ENCODE measurements at places on chromosomes 7 and 10.
A peak's percentile ranks its signal among the peaks of the same experiment; 100 is the strongest.

- DNase-seq, result no peak
Observed at GRCh38 chr10:96995851-96996250, 163.8 kb downstream of the LCOR start.

- DNase-seq, result no peak
Observed at GRCh38 chr7:148570510-148570909, 20.1 kb upstream of the C7orf33 start.

GRCh38 chr7:2494191-2495130, 18.3 kb upstream of the GRIFIN start:
- no peak for DNase-seq

GRCh38 chr7:150435047-150435389, 15.4 kb upstream of the GIMAP8 start:
- no peak for DNase-seq

GRCh38 chr10:48645600-48645999, 39.1 kb upstream of the WDFY4 start:
- no peak for DNase-seq

GRCh38 chr7:69739190-69739589, 140.9 kb downstream of the AUTS2 start:
- no peak for DNase-seq

- DNase-seq, result no peak
Observed at GRCh38 chr10:31395695-31396094, 76.7 kb downstream of the ZEB1 start.

GRCh38 chr10:47240173-47240572, 59.8 kb upstream of the GDF10 start:
- no peak for DNase-seq

- DNase-seq, result no peak
Observed at GRCh38 chr7:80185571-80185970, 50.9 kb downstream of the GNAI1 start.

DNA sequence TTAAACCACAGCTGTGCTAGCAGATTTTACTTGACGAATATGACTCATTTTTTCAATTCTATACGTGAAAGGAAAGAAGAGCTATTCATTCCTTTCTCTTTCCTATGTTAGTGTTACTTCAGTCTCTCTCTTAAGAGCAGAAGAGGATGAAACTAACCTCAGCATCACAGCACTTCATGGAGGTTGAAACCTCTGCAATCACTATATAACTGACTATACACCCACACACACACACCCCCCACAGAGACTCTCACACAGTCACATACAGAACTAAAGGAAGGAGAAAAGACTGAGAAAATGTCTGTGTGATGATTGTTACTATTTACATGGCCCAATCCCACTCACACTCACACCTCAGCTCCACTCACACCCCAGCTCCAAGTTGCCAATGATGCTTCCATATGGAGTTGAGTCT, 104.2 kb downstream of the KIF20B start:
- DNase-seq, result no peak

GRCh38 chr10:80144696-80145131, 12.2 kb downstream of the PLAC9 start:
- DNase-seq, result no peak

DNA sequence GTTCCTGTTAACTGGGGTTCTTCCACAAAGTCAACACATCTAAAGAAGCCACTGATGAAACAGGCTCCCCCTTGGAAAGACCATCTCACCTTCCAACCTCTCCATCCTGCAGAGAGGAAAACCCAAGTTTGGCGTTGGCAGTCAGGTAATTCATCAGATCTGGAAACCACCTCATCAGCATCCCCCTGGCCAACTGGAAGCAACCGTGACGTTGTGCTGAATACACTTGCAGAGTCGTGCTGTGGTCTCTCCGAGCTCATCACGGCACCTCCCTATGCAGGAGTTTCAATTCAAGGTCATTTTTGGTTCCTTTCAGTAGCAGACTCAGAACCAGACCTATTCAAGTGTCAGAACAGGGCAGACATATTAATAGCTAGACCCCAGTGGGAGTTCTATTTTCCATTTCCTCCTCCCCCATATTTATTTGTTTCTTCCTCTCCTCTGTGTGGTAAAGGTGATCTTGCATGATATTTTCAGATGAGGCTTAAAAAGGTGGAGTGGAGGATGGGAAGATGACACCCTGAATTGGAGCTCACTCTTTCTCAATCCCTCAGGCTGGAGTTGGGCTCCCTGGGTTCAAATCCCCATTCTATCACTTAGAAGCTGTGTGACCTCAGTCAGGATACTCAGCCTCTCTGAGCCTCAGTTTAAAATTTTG, 149.1 kb upstream of the ADO start:
- no peak for DNase-seq

- peak; percentile 36 for DNase-seq
Observed at GRCh38 chr10:132229834-132230556, 43.2 kb downstream of the DPYSL4 start.

DNA sequence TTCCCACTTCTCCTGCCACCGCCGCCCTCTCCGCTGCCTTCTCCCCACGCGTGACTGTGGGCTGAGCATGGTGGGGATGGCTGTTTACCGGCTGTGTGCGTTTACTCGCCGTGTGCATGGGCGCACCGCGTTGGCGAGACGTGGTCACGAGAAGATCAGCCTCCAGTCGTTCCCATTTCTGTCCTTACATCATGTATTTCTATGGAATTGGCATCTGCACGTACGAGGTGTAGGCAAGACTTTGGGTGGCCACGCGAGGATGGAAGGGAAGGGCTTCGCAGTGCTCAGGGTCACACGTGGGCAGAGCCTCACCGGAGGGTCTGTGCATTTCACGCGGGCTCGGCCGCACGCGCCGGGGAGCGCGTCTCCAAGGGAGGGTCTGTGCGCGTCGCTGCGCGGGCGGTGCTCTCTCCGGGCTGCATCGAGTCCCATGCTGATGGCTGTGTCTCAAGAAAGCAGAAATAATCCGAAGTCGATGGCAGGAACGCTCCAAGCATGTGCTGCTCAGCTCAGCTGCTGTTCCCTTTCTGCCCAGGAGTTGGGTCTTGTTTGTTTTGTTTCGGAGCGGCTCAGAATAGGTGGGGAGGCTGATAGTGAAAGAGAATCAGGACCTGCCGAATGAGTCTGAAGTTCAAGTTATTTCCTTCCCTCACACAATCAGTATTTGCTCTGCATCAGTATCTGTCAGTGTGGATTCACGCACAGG, 973 bp downstream of the CAMK1D start:
- peak; percentile 69 for DNase-seq

DNA sequence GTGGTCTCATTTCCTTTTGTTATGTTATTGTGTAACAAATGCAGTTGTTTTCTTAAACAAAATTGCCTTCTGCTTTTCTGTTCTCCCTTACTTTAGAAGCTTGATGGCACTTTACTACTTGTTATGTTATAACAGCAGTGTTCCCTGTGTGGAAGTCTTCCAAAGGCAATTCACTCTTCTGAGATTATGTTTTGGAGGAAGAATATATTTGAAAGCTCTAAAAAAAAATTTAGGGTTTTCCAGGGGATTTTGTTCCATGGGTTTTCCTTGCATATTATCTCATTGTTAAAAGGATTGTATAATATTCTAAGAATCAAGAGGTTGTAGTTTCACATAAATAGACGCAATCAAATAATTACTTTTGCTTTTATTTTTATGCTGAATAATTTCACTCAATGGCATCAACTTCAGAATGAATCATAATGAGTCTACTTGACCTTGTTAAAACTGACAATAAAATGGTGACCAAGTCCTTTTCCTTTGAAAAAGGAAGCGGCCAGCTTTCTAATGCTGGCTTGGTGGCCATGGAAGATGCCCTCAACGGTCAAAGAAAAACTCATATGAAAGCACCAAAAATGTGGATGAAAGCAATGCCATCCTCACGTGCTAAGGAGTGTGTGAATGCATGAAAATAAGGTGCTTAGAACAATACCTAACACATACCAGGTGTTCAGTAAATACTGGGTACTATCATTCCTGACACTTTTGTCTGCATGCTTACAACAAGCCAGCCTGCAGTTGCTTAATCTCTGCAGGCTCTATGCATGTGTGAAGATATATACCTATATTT, 92.4 kb upstream of the KLF6 start:
- DNase-seq, result peak; percentile 33

- no peak for DNase-seq
Observed at GRCh38 chr7:112022128-112022527, 184.1 kb downstream of the DOCK4 start.

DNA sequence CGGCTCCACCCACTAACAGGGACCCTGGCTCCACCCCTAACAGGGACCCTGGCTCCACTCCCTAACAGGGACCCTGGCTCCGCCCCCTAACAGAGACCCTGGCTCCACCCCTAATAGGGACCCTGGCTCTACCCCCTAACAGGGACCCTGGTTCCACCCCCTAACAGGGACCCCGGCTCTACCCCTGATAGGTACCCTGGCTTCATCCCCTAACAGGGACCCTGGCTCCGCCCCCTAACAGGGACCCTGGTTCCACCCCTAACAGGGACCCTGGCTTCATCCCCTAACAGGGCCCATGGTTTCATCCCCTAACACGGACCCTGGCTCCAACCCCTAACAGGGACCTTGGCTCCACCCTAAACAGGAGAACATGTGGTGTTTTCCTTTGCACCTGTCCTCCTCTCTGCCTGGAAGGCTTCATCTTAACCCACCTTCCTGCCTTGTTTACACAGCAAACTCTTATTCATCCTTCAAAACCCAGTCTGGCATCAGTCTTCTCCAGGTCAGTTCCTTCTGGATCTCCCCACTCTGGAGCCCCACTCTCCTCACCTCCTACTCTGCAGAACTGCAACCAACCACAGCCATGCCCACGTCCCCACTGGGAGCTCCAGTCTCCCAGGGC, 58.0 kb downstream of the CHST15 start:
- no peak for DNase-seq

DNA sequence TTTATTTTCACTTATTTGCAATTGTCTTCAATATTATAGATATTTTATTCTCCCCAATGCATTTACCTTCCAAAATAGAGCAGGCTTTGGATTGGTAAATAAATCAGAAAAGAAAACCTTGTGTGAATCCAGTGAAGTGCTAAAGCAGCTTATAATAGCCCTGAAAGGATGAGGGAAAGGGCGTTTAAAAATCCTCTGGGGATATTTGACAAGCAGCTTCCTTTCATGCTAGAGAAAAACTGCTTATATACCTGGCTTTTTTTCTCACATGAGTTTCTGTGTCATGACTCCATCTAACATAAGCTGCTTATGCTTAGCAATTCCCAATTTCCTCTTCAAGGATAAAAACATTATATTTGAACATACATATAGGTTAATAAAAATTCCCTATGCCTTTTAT, 221.6 kb upstream of the SEMA3E start:
- DNase-seq, result no peak

DNA sequence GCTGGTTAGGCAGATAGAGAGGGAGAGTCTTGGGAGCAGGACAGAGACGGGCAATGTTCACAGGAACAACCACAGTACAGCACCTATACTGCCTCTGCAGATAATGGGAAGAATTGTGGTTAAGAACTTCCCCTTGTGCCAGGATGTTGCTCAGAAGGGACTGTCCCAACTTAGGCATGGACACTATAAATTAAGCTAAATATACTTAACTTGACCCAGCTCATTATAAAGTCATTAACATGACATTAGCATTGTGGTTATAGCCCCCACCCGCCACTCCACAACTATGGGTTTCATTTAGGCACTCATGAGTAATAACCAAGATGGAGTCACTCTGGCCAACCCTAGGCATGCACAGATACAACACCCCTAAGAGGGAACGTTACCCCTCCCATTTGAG, 310.9 kb upstream of the NRG3 start:
- DNase-seq, result no peak

- no peak for DNase-seq
Observed at GRCh38 chr10:24350070-24350921, 141.4 kb downstream of the KIAA1217 start.

GRCh38 chr7:157278167-157278790, 58.5 kb upstream of the DNAJB6 start:
- DNase-seq, result no peak

DNA sequence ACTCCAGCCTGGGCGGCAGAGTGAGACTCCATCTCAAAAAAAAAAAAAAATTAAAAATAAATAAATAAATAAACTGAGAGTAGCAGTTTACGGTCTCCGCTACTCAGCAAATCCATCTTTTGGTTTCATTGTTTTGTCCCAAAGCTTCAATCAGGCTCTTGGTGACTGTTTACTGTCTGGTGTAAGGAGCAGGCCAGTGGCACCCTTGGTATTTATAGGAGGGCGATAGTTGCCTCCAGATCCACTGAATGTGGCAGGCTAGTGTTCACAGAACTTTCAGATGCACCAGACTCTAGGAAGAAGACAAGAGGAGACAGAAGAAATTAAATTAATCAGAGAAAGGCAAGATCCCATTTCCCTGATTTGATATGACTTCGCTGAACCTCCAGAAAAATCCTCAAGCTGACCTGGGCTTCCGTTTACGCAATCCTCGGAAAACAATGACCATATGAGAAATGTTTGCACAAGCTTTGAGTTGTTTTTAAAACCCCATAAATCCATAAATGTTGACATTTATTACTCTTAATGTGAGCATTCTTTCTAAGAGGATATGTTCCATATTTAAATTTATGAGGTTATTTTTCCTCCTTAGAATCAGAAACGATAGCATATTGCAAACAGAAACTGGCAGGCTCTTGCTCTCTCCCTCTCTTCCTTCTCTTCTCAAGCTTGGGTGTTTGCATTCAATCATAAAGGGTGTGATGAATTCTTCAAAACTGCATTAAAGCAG, 7.1 kb upstream of the MUC3A start:
- DNase-seq, result no peak

DNA sequence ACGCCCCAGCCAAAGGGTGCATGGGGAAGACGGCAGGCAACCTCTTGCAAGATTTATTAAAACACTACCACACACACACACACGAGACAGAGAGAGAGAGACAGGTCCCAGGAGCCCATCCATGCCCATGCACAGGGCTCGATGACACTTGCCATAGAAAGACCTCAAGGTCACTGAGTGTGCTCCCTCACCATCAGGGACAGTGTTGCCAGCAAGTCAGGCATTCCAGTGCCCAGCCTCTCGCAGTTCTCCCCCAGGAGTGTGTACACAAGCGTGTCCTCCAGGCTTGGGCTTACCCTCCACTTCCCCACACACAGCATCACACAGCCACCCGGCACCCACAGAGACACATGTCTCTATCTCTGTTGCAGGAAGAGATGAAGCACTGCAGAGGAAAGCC, 46.8 kb upstream of the SLF2 start:
- DNase-seq, result no peak

DNA sequence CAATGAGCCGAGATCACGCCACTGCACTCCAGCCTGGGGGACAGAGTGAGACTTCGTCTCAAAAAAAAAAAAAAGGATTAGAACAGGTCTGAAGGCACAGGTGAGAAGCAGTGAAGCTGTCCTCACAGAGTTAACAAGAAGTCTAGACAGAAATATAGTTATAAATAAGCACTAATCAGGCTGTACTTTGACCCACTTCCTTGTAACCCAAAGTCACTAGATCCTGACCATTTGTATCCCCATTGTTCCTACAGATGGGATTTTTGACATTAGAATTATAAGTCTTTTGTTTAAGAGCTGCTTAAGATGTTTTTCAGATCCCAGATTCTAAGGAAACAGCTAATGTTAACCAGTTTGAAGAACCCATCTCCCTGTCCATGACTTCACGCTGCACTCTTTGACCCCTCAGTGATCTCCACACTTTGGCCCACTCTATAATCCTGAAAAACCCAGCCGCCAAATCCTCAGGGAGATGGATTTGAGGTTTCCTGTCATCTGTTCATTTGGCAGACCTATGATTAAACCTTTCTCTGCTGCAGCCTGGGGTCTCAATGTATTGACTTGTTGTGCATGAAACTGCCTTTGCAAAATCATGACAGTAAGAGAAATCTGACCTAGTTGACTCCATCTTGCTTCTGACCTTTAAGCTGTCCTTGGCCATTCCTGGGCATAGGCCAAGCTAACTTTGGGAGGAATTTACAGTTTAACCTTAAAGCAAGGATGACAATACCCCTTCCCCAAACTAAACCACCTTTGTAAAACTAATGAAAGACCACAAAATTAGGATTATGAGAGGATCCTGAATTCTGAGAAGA, 11.4 kb downstream of the SSMEM1 start:
- no peak for DNase-seq

Data from CD4-positive, alpha-beta T cell treated with Interleukin-4 for 4 hours (primary cell).